ENCODE measurements at places on chromosomes 4 and X. TPM values are rescaled to one million over a fixed set of nuclear protein-coding genes. Genes with fewer than 3 reads are reported as not detected.

The ATP7A gene
- total RNA-seq: 9.2 TPM

The APLN gene
- 0.43 TPM for total RNA-seq

The PRKG2 gene
- total RNA-seq: 3.1 TPM

The LARP7 gene
- 43.8 TPM for total RNA-seq

The ATRX gene
- total RNA-seq: 49.7 TPM

The SLITRK4 gene
- 13.8 TPM for total RNA-seq

The EDA2R gene
- 26.7 TPM for total RNA-seq

The USP51 gene
- 0.59 TPM for total RNA-seq

The TLR2 gene
- total RNA-seq: 9.2 TPM

The VCX3B gene
- not detected for total RNA-seq

DNA sequence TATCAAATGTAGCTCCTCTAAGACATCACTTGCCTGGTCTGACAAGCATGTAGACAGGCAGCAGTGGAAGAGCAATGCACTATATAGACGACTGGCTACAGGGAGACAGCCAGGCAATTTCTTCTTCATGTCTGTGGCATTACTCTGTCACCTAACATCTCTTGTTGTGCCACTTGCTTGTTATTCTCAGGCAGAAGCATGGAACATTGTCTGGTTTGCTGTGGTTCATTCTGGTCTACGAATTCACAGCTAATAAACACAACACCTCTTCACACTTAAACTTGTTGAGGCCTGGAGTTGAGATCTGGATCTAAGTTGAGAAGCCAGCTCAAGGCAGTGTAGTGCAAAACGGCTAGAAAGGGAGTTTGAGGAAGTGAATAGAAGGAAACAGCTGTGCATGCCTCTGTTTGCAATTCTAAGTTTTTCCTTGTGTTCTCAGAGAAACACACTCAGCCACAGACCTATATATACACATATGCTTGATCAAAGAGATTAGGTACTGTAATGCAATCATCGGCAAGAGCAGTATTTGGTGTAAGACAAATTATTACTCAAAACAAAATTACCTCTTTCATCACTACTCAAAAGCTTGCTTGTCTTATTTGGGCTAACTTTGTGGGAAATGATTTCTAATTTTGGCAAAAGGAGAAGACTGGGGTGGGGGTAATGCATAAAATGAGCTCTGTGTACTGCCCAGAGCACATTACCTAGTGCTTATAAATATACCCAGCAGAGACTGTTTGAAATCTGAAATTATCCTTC, 243.8 kb downstream of the PPP3CA start:
- ATAC-seq: peak; percentile 77

DNA sequence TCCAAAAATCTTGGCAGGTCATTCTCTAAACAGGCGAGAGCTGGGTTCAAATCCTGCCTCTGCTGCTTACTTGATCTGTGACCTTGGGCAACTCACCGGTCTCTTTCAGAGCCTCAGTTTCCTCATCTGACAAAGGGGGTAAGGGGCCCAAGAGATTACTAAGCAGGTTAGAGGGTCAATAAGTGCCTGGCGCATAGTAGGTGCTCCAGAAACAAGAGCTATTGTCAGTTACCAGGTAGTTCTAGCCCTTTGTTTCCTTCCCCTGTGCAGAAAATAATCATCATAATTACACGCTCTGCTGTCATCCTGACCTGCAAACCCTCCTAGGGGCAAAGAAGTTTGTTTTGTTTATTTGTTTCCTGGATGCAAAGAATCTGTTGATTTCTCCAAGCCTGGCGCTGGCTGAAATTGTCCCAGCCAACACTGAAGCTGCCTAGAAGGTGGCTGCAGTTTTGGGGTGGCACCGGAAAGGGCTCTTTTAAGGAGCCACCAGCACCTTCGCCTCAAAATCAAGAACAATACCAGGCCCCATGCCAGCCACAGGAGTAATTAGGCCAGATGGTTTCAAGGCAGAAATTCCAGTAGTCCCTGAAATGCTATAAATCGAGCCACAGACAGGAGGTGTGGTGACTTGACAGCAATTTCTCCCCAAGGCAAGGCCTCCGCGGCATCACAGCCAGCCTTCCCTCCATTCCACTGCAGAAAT, 10.2 kb upstream of the KIAA0232 start:
- peak; percentile 84 for ATAC-seq

DNA sequence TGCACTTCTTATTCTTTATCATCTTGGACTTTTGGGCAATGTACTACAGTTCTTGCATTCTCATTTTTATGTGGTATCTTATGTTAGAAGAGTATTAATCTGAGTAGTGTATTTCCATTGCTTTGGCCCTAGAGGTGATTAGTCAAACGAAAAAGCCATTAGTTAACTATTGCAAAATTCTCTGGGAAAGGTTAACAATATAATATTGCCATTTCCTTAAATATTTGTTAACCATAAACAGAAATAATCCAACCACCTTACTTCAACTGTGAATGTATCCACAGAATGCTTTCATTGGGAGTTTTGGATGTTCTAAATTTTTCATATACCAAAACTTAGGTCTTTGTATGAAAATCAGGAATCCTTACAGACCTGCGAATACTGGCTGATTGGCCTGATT, 294.6 kb upstream of the UGT8 start:
- no peak for ATAC-seq

GRCh38 chr4:146243141-146243882, 29.0 kb downstream of the REELD1 start:
- no peak for ATAC-seq

DNA sequence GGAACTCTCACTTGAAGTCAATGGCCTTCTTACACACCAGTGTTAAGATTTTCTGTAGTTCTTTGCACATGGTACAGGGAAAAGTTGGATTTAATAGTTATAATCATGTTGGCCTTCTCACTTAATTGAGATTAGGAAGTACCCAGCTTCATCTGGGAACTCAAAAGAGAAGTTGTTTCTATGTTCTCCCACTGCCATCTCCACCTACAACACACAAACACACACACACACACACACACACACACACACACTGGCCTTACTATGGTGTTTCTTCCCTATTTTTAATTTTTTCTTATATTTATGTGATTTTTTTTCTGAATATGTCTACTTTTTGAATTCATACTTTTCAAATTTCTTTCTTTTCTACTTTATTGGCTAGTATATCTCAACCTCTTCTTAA, 10.0 kb upstream of the CHIC2 start:
- ATAC-seq: no peak

DNA sequence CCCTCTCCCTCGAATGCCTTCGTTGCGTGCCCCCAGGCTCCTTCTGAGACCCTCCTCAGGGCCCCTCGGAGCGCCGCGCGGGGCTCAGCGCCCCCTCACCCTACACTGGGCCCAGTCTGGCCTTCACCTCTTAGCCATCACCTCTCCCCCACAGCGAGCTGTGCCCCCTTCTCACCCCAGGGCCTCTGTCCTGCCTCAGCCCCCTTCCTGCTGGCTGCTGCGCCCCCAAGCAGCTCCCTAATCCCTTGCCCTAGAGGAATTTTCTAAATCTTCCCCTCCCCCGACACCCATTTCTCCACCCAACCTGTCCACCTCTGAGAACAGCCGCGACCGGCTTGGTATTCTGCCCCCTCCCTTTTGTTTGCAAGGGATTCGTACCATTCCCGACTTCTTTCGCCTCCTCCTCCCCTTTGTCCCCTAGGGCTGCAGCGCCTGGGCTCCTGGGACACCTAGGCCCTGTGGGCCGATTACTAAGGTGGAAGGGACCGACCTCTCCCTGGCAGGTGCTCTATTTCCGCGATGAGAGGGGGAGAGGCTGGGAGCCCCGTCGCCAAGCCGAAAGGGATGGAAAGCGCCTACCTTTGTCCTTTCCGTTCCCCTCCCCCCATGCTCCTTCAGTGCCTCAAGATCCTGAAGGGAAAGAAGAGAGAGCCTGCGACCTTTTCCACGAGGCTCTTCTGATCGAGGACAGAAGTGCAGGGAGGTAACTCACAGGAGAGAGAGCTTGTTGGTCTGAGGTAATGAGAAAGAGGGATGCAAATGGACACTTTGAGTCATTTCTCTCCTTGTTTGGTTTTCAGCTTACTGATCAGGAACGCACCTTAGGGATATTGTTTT, 10.9 kb downstream of the DLG3 start:
- peak; percentile 24 for ATAC-seq

DNA sequence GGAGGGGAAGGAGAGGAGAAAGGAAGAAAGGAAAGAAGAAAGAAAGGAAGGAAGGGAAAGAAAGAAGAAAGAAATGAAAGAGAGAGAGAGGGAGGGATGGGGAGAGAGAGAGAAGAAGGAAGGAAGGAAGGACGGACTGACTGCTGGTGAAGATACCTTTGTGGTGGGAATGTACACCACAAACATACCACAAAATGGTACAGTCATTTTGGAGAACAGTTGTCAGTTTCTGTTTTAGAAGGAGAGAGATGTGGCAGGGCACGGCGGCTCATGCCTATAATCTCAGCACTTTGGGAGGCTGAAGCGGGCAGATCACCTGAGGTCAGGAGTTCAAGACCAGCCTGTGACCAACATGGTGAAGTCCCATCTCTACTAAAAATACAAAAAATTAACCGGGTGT, 40.0 kb upstream of the SHISA3 start:
- ATAC-seq: no peak

DNA sequence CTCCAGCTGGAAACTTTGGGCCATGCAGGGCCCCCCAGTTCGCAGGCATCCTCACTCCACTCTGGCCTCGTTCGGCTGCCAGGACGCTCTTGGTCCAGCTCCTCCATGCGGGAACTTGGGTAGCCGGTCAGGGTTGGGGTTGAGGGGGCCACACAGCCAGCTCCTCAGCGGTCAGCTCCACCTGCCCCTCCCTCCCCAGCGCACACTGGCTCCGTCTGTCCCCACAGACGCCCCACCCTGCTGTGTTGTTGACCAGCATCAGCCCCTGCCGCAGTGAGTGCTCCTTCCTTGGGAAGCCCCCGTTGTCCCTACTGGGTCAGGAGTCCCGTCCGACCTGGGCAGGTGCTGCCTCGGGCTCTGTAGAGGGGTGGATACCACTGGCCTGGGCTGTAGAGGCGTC, 5.8 kb downstream of the FGFRL1 start:
- no peak for ATAC-seq

DNA sequence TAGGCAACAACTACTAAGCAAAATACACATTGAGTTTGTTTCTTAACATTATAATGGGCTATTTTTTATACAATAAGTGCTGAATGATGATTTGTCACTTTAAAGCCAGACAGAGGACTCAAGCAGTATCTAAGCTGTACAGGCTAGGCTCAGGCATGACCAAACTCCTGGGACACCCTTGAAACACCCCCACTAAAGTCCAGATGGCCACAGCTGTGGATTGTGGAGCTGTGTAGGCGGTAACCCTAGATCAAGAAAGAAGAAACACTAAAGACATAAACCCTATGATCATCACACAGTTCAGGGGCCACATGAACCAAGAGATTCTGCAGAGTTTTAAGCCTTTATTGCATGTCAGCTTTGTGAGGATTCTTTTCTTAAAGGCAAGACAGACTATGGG, 25.1 kb downstream of the TAB3 start:
- peak; percentile 26 for ATAC-seq

- no peak for ATAC-seq
These were observed at the start of gene NPFFR2 for GRCh38 chr4:72031868-72032608. Gene NPFFR2, plus strand, starts transcription at chr4:72032000. Its CDS starts 96,592 bp downstream, at chr4:72128592.

DNA sequence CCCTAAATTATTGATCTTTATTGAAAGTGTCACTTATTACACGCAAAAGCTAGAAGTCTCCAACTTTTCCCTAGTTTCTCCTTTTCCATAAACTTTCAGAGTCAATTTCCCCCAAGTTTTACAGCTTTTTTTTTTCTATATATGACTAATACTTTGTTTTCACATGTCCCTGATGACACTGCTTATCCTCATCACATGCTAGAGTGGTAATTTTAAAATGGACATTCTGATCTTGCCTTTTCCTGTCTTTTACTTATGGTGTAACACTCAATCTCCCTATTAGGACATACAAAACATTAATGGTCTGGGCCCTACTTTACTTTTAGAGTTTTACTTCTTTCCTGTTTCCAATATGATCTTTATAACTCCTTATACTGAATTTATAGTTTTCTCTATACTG, 112.6 kb downstream of the ANK2 start:
- peak; percentile 71 for ATAC-seq

- no peak for ATAC-seq
These were observed 1344.9 kb upstream of the TENM3 start for GRCh38 chr4:180898305-180898704.

GRCh38 chrX:68822641-68823410, 6.0 kb upstream of the EFNB1 start:
- peak; percentile 94 for ATAC-seq

DNA sequence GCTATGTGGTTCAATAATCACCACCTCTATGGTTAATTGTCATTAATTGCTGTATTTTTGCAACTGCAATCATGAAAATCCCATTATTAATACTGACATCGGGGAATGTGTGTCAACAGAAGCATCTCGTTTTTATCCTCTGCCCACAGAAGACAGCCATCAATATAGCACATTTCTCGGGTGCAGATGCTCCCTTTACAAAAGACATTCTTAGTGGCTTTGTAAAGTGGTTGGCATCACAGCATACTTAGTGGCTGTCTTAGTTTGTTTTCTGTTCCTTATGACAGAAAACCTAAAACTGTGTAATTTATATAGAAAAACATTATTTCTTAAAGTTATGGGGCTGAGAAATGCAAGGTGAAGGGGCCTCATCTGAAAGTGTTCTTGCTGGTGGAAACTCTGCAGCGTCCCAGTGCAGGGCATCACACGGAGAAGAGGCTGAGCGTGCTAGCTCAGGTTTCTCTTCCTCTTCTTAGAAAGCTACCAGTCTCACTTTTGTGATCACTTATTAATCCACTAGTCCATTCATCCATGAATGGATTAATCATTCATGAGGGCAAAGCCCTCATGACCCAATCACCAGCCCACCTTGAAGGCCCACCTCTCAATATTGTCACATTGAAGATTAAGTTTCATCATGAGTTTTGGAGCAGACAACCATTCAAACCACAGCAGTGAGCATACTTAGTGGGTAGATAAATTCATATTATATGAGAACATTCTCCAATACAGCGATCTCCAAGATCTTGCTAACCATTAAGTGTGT, 1067.7 kb upstream of the PABPC4L start:
- no peak for ATAC-seq

- no peak for ATAC-seq
These were observed 71.6 kb downstream of the PRRG1 start for GRCh38 chrX:37420756-37421155.

GRCh38 chrX:25519258-25519657, 503.5 kb upstream of the ARX start:
- ATAC-seq: no peak

- ATAC-seq: no peak
These were observed 735.6 kb downstream of the GLUD2 start for GRCh38 chrX:121782976-121783375.

- ATAC-seq: no peak
These were observed 9.7 kb upstream of the GUF1 start for GRCh38 chr4:44668526-44668925.

GRCh38 chrX:22097012-22097694, 65.0 kb downstream of the PHEX start:
- ATAC-seq: no peak

DNA sequence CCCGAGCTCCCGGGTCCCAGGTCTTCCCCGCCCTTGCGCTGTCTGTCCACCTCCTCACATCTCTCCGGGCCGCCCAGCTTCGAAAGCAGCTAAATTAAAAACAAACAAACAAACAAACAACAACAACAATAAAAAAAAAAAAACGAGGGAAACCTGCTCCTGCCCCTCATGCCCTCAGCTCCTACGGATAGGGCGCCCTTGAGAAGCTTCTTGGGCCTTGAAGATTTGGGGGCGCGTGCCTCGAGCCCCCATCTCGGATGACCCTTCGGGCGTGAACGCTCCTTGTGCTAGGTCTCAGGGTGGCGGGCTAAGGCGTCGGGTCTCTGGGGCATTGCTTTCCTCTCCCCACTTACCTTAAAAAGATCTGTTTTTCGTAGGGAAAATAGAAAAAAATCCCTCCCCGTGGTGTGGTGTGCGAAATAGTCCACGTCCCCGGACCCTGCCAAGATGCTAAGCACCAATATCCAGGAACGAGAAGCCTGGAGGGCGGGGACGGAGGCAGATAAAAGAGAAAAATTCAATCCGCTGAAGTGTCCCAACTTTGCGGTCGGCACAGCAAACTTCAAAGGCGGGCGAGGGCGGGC, 603 bp downstream of the NDNF start:
- no peak for ATAC-seq
